ENCODE measurements at places on chromosomes 13 and 19.

GRCh38 chr19:47124937-47125668 lies 5.5 kb upstream of the SAE1 start:
- DNase-seq: no peak

DNA sequence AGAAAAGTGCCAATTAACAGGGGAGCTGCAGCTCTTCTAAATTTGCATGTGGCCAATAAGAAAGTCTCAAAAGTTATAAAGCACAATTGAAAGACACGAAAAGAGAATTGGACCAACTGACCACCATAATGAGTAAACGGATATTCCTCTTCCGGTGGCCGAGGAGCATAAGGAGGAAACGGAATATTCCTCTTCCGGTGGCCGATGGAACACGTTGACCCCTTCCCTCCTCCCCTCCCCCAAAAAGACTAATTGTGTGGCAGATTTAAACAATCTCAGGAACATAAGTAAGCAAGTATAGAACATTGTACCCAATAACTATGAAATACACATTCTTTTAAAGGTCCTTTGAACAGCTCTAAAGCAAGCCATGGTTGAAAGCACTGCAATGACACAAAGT lies 41.2 kb upstream of the TUBGCP3 start:
- DNase-seq: no peak

DNA sequence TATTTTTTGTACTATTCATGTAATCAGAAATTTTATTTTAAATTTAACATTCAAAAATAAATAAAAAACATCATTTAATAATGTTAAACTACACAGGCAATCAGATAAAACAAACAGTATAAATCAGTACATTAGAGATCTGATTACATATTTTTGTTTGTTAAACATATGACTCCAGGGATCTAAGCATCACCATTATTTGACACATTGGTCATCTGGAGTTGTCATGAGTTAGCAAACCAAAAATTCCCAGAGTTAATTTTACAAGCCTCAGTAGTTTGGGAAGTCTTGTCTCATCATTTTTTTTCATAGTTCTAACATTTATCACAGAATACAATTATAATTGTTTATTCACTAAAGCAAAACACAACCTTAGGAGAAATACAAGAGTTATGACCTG lies 770.8 kb upstream of the SLITRK6 start:
- no peak for DNase-seq

DNA sequence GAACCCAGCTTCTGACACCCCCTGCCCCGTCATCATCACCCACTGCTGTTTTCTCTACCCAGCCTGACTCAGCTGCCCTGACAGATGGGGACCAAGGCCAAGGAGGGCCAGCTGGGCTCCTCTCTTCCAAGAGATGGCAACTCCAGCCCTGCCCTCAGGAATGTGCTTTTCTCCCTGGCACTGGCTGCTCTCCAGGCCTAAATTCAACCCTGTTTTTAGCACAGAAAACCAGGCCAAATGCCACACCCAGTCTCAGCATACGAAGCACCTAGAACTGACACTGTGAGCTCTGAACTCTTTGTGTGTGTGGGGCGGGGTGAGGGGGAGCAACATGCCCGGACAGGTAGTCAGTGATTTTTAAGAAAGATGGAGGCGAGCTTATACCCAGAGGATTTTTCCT lies 23.4 kb upstream of the IGFL1 start:
- no peak for DNase-seq

DNA sequence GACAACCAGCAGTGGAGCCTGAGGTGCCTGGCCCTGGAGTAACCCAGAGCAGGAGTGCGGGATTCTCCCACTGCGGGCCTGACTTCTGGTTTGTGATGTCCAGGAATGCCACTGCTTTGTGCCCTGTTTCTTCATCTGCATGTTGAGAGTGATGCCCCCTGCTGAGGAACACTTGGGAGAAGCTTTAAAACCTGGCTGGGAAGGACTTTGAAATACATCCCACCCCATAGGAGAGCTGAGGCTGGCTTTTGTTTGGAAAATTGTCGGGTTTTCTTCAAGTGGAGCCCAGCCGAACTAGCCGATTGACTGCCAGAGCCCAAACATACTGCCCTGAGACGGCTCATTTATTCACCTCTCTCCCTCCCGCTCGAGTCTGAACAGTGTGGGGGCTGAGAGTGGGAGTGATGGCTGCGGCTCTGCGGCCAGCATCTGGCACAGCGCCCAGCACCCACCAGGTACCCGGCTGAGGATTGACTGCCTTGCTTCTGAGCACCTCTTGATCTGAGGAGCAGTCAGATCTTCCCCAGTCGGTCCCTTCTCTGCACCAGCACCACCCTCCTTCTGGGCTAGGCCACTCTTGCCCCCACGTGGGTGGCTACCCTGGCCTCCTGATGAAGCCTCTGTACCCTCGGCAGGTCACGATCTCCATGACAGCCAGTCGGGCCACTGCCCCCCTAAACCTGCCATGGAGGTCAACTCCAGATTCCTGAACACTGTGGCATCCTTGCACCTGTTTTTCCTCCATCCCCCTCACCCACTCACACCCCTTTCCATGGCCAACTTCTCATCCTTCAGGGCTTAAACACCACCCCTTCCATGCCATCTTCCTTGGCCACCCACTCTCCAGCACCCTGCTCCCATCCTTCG lies 148.9 kb downstream of the SIPA1L3 start:
- no peak for DNase-seq

Measured in activated CD8-positive, alpha-beta memory T cell treated with anti-CD3 and anti-CD28 coated beads for 1 hour (primary cell).